ENCODE measurements at places on chromosomes 5 and 9.

DNA sequence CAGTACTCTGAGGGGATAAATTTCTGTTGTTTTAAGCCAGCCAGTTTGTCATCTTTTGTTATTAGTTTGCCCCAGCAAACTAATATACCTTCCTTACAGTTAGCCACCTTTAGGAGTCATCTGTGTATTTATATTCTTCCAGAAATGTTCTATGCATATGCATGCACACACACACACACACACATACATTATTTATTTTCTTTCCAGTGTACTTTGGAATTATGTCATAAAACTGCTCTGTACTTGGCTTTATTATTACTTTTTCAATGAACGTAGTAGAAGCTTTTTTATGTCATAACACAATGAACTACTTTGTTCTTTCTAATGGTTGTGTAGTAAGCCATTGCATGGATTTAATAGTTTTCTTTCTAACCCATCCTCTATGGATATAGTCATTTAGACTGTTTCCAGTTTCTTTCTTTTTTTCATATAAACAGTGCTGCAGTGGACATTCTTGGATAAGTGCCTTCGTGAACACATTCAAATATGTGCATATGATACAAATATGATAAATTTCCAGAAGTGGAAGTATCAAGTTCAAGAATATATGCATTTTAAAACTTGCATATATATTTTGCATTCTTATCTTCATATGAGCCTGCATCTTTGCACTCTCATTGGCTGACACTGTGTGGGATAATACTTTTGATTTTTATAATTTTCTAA lies 26.6 kb upstream of the DAB2 start:
- DNase-seq: no peak

GRCh38 chr5:40266952-40267351 lies 412.8 kb upstream of the PTGER4 start:
- DNase-seq: no peak

DNA sequence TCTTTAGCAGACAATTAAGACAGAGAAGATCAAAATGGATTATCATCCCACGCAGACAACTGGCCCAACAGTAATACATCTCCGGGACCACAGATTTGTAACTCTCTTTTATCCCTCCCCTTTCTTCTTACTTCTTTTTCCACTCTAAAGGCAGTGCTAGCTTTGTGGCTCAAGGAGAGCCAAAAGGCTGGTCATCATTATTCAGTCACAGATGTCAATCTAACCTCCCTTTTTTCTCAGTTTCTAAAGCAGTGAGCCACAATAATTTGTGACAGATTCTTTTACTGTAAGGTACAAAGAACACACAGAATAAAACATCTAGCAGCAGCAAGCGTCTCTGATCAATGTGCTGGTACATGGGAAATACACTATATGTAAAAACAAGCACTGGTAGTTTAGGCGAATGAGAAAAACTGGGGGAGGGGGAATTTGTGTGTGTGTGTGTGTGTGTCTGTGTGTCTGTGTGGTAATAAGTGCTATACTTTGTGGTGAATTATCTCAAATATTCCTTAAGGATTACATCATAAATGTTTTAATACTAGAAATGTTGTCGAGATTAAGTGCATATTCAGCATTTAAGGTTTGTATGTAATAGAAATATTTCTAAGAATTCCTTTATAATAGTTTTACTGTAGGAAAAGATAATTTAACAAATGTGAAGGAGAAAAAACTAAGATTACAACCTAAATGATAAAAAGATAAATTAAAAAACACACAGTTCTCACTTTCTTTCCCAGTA lies 140.2 kb downstream of the DENND1A start:
- no peak for DNase-seq

DNA sequence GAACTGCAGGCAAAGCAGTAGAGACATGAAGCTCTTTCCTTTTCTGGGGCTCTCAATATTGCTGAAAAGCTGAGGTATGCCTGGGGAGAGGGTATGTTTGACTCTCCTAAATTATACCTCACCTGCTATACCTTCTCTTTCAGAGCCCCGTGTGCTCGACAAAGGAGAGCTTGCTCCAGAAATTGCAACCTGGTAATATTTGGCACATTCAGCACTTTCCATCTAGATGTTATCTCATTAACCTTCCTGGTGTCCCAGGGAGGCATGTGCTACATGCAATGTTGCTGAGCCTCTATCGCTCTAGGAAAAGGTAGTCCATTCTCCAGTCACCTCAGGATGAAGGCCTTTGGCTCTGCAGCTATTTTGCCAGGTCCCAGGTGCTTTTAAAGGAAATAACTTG lies 78.5 kb upstream of the ZSWIM6 start:
- DNase-seq: no peak

DNA sequence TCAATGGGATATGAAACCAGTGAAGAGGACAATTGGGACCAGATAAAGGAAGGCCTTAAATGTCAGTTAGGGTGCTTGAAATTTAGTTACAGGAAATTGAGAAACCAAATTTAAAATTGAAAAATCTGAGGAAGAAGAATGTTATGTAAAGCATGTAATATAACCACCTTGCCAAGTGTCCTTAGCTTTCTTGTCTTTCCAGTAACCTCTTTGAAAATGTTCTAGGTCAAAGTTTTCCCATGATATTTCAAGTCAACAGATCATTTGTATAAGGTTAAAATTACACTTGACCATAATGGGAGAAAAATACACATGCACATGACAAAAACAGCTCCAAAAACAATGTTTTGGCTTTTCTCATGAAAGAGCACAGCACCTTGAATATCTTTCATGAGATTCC lies 21.1 kb downstream of the LOX start:
- no peak for DNase-seq

GRCh38 chr5:72237415-72237814 lies 82.6 kb downstream of the MRPS27 start:
- DNase-seq: no peak

DNA sequence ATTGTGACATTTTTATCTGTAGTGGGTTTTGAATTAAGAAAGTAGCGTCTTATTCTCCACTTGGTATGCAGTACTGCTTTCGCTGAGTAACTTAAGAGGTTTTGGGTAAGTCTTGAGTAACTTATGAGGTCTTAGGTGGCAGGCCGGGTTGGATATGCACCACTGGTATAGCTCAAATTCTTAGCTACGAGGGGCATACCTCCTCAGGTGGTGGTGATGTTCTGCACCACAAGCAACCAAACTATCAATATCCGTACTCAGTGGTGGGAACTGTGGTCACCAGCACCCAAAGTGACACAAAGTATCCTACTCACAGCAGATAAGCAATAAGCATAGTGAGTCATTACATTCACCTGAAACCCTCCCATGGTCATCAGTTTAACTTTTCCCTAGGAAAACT lies 13.7 kb downstream of the SMC2 start:
- DNase-seq: no peak

- no peak for DNase-seq
Observed at GRCh38 chr9:118459913-118460312, 755.7 kb downstream of the TLR4 start.

GRCh38 chr5:32814141-32814540 lies 103.0 kb downstream of the NPR3 start:
- DNase-seq: no peak

DNA sequence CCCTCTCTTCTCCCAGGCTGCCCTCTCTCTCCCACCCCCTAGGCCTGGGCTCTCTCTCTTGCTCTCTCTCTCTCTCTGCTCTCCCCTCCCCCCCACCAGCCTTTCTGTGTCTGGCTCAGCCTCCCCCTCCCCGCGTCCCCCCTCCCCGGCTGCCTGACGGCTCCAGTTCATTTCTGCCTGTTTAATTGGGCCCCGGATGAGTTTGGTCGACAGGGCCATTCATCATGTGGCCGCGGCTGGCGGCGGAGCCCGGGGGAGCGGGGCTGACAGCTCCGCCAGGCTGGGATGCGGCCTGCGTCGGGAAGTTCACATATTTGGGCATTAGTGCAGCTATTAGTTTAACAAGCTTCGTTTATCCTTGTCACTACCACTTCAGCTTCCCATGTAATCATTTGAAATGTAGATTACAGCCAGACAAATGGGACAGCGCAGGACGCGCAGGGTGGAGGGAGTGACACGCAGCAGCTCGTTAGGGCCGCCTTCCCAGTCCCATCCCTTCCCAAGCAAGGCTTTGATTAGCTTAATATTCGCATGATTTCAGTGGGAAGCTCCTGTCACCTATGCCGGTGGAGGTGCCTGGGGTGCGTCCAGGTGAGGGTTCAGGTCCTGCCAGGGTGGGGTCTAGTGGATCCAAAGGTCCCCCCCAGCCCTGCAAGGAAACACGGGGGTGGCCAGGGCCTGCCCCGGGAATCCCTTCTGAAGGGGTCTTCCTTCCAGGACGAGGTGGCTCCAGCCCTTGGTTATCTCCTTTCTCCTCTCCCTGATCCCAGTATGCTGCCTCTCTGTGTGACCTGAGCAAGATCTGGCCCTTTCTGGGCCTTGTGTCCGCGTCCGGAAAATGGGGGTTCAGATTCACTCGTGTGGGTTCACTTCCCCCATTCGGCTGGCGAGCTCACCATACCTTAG lies 214.8 kb downstream of the PAX5 start:
- DNase-seq: no peak

GRCh38 chr9:27471789-27472188 lies 52.3 kb upstream of the IFNK start:
- no peak for DNase-seq

GRCh38 chr5:90865180-90865579 lies 306.6 kb downstream of the ADGRV1 start:
- DNase-seq: no peak

DNA sequence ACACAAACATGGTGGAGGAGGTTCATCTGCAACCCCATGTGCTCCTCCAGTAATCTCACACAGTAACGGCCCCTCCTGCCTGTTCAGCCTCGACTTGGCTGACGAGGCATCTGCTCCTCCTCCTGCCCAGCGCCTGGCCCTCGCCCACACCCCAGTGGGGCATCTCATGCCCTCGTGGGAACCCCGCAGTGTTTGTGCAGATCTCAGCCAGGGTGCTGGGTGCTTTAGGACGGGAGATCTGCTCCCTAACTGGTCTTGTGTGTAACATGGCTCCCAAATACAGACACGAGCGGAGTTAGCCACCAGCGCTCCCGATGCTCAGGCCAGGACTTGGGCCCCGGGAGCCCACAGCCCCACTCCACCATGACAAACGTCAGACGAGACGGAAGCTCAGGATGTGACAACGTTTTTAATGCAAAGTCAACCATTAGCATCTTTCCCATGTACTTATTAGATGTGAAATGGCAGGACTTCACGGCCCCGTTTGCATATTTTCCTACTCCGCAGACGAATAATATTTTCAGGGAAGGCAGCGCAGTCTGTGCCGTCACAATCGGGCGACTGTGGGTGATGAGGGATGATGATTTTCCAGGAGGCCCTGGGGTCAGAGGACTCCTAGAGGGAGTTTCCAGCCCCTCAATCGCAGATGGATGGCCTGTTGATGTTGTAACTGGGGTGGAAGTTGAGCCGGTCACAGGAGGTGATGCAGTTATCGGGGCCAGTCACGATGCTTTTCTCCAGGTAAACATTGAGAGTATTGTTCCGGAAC lies 5.5 kb upstream of the MRPS2 start:
- no peak for DNase-seq

DNA sequence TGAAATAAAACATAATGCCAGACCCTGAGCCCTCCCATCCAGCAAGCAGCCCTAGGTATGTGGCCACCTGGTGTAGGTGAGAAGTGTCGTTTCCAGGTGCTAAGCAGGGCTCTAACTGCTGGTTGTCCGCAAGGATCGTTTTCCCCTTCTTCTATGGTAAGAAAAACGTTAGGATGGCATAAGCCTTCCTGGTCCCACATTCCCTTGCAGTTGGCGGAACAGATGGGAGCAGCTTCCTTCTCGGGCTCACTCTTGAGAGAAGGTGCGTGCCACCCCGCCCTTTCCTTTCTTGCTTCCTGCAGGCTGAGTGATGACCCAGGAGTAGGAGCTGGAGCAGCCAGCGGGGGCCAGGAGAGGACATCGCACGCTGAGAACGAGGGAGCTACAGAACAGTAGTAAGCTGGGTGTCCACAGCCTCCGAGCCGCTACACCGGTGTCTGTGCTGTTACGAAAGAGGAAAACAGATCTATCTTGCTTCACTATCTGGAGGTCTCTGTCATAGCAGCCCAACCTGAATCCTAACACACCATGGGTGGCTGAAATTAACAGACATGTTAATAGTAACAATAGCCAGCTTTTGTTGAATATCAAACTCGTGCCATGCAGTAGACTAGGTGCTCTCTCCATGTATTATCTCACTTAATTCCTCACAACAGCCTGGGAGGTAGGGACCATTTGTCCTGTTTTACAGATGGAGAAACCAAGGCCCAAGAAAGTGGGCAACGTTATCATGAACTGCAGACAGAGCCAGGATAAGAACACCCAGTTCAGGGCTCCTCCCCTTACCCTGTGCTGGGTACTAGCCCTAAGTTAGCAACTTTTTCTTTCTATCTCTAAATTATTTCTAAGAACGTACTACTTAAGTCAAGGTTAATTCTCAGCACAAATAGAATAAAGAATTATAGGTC lies 139.8 kb downstream of the COL23A1 start:
- no peak for DNase-seq

DNA sequence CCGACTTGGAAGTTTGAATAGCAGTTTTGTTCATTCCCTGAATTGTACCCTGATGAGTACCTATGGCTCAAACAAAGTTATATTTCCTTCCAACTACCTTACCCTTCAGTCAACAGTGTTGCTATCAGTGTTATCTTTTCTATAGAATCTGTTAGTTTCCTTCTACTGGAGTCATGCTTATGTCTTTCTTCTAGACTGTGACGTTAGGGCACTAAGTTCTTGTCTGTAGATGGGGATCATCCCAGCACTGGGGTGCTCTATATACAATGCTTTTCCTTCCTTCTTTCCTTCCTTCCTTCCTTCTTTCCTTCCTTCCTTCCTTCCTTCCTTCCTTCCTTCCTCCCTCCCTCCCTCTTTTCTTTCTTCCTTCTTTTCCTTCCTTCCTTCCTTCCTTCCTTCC lies 973.0 kb downstream of the CDH12 start:
- DNase-seq: no peak

GRCh38 chr5:114447084-114447773 lies 85.4 kb downstream of the KCNN2 start:
- DNase-seq: no peak

DNA sequence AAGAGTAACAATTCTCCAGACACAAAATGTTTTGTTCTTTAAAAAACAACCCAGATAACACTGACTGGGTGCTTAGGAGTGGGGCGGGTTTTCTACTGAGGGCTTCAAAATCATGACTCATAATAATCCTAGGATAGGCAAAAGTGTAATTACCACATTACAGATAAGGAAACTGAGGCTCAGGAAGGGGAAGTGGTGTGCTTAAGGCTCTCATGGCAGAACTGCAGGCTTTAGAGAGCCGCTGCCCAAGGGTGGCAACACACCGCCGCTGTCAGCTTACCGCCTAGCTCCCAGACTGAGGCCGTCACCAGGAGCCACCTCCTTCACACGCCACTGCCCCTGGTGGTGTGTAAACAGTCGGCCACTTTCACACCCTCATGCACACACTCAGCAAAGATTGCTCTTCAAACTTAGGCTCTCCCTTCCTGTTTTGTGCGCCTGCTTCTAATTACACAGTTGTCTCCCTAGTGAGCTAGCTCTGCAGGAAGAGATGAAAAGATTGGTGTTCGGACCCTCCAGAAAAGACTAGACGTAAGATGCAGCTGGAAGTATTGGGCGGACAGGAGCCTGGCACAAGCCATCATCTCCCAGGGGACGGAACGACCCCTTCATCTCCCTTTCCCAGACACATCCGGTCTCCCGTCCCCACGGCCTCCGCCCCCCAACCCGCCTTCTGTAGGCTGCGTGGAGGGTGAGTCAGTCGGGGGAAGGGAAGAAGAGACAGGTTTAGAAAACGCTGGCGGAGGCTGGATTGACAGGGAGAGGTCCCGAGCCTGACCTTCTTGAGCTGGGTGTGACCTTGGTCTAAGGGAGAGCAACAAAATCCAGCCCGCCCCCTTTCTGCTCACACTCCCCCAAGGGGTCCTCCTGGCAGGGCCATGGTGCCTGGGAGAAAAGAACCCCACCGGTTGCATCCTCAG lies 162.7 kb downstream of the SYK start:
- DNase-seq: peak; percentile 10

GRCh38 chr5:65026816-65027548 lies 258.3 kb downstream of the CWC27 start:
- peak; percentile 72 for DNase-seq
